ENCODE measurements at places on chromosomes 1 and 21.

DNA sequence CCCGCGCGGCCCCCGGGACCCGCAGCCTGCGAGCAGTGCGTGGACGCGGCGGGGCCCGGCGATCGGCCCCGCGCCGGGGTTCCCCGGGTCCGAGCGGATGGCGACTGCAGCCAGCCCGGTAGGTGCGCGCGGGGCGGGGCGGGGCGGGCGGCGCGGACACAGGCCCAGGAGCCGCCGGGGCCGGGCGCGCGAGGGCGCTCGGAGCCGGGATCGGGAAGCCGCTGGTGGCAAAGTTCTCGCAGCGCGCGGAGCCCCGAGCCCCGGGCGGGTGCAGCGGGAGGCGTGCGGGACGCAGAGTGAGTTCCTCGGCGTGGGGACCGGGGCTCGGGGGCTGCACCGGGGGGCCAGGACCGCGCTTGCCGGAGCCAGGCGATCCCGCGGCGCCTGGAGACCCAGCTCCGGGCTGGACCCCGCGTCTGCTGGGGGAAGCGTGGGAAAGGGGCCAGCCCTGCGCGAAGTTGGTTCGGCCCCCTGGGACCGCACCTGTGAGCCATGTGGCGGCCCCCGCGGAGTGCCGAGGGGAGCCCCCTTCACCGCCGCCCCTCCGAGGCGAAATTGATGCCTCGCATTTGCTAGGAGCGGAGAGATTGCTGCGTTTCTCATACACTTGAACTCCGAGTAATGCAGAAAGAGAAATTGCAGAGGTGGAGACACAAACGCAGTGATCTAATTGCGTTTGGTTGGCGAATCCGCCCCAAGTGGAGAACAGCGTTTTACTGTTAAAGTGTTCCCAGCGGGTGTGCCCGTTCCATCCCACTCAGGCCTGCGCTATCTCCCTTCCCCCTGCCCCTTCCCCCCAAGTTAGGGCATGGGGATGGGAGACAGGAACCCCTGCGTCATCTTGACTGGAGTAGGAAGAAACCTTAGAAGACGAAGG, 228.9 kb upstream of the TMEM51 start:
- DNase-seq, result peak; percentile 69

DNA sequence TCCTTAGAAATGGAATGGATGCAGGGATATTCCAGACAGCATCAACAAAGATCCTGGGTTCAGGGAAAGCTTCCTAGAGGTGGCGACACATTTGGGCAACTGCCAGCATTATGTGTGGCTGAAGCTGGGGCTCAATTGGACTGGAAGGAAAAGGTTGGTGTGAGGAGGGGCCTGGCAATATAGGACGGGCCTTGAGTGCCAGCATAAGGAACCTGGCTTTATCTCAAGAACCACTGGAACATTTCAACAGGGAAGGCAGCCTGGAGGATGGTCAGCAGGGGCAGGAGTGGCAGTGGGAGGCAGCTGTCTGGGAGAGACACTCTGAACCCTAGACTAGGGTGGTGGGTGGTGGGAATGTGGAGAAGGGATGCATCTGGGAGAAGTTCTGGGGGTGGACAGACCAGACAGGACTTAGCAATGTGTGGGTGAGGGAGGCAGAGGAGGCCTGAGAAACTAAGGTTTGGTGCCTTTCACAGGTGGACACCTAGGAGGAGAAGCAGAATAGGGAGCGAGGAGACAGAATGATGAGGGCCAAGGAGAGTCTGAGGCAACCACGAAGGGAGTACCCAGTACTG, 3.5 kb downstream of the SH3BGRL3 start:
- no peak for DNase-seq

DNA sequence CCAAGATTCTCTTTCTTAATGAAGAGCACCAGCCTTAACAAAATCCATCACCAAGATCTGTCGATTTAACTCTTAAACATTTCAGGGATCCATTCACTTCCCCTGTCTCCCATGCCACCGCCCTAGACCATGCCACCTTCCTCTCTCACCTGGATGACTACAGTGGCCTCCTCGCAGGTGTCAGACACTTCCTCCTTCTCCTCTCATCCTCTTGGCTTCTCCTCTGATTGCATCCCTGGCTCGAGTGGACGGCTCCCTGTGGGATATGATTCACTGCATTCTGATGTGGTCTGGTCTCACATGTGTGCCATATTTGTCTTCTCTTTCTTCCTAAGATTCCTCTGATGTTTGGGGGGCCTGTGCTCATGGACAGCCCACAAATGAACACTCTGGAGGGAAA, 66.4 kb upstream of the KLHDC7A start:
- no peak for DNase-seq

GRCh38 chr1:85830837-85831236, 122.6 kb upstream of the ZNHIT6 start:
- DNase-seq, result no peak

DNA sequence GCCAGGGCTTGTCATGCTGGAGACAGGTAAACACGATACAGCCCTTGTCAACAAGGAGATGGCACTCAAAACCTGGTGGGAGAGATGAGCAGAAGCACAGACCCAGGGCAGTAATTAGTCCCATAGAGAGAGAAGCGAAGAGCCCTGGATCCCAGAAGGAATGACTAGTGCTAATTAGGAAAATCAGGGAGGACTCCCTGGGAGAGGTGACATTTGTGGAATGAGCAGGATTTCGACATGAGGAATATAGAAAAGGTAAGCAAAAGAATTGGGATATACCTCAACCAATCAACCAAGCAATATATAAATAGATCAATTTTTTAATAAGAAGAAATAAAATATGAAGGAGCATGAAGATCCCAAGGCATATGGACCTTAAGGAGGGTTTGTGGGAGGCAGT, 98.5 kb upstream of the GJB5 start:
- no peak for DNase-seq

- DNase-seq, result no peak
These were observed 80.2 kb upstream of the CHODL start for GRCh38 chr21:18164483-18164882.

DNA sequence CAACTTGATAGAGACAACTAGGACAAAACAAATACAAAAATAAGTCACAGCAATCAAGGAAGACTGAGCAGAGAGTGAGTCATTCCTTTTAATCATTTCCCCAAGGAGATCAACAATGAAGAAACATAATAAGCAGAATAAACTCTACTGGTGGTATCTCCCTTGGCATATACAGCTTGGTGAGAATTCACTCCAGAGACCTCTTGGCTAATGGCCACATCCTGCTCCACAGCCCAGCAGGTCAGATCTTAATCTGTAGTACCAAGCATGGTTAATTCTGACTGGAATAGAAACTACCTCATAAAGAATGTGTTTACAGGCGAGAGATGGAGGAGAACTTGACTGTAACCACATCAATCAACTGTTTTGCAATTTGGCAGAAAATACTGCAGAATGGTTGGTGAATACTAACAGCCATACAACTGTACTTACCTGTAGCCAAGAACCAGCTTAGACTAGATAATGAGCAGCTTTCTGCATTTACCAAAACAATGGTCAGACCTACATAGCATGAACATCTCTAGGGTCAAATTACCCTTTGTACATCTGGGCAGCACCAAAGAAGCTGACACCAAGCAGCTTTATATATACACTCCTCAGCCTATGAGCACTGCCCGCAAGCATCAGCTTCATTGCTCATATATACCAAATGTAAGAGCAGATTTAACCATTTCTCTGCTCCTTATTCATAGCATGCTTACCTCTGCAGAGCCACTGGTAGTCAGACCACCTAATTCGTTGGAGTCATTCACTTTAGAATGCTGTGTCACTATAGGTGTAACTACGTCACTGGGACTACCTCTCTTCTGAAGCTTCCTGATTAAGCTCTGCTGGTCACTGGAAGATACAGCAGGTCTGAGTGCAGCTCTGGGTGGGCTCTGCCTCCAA, 51.0 kb downstream of the KIAA0319L start:
- no peak for DNase-seq

DNA sequence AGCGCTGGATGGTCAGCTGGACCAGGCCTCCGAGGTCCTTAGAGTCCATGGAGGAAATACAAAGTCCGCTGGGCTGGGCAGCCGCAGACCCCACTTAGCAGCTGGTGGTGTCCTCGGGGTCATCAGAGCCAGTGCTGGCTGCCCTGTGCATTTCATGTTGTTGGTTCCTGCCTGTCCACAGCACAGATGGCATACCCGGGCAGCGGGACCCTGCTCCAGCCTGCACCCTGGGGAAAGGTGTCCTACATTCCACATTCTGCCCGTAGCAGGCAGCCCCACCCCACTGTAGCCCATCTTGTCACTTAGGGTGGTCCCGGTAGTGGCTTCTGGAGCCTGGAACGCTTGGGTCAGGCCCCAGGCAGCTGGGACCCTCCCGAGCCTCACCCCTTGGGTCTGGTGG, 19.8 kb downstream of the PRKCZ start:
- no peak for DNase-seq

DNA sequence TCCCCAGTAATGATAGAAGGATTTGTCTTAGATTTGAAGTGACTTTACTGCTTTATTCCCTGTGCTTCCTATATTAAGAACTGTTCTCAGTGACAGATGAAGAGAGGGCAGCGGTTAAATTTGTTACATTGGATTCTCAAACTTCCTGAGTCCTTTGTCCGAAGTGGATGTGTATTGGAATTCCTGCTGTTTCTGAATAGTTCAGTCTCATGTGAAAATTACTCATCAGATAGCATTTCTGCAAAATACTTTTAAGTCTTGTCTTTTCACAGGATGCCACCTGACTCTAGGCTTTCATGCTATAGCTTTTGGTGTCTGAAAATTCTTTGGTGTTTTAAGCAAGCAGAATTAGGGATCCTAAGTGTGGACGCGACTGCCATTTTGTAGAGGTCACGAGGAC, 83.6 kb downstream of the PRDM2 start:
- DNase-seq, result no peak

DNA sequence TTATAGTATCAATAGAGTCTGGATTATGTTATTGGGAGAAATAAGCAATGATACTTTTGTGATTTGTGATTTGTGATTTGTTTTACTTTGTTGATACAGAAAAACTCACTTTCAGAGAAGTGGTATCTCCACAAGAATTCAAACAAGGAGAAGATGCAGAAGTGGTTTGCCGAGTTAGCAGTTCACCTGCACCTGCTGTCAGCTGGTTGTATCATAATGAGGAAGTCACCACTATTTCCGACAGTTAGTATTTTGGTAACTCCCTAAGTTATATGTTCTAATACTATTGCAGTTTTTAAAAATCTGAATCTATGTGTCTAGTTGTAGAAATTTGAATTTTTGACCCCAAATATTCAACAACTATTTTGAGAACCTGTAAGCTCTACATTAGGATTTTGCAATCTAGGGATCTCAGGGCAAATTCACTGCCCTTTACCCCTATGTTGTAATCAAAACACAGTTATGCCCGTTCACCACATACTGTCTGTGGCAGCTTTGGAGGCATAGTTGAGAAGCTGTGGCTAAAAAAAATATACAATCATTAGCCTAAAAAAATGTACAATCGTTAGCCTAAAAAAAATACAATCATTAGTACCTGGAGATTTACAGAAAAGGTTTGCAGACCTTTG, 288.1 kb downstream of the NCAM2 start:
- DNase-seq, result no peak

DNA sequence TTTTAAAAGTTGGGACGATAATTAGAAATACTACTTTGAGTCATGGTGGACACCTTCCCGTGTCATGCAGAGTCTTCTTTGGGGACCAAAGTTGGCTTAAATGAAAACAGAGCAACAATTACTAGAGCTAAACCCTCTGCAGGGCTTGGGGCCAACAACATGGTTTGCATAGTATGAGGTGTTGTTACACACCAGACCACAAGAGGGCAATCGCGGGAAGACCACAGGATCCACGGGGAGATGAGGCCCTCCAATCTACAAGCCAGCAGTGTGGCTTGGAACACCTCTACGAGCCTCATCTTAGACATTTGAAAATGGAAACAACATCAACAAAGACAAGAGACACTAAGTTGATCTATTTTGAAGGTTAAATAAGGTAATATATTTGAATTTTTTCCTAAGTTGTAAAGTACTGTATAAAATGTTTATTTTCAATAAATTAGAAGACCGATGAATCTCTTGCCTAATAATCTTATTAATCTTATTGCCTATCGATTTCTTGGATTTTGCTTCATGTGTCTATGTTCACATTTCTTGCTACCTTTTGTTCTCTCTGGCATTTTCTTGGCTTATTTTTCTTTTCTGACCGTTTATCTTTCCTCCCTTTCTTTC, 8.2 kb upstream of the SMCP start:
- DNase-seq, result peak; percentile 46

GRCh38 chr1:170010443-170010842, 64.1 kb downstream of the KIFAP3 start:
- DNase-seq, result peak; percentile 62

- no peak for DNase-seq
These were observed 50.2 kb downstream of the C21orf91 start for GRCh38 chr21:17768840-17769446.

- peak; percentile 16 for DNase-seq
These were observed 68.9 kb downstream of the NRIP1 start for GRCh38 chr21:14995695-14996490.

GRCh38 chr1:26602378-26602959, 72.9 kb downstream of the RPS6KA1 start:
- DNase-seq, result peak; percentile 71

- no peak for DNase-seq
These were observed 431.0 kb downstream of the DPYD start for GRCh38 chr1:97489834-97490233.

DNA sequence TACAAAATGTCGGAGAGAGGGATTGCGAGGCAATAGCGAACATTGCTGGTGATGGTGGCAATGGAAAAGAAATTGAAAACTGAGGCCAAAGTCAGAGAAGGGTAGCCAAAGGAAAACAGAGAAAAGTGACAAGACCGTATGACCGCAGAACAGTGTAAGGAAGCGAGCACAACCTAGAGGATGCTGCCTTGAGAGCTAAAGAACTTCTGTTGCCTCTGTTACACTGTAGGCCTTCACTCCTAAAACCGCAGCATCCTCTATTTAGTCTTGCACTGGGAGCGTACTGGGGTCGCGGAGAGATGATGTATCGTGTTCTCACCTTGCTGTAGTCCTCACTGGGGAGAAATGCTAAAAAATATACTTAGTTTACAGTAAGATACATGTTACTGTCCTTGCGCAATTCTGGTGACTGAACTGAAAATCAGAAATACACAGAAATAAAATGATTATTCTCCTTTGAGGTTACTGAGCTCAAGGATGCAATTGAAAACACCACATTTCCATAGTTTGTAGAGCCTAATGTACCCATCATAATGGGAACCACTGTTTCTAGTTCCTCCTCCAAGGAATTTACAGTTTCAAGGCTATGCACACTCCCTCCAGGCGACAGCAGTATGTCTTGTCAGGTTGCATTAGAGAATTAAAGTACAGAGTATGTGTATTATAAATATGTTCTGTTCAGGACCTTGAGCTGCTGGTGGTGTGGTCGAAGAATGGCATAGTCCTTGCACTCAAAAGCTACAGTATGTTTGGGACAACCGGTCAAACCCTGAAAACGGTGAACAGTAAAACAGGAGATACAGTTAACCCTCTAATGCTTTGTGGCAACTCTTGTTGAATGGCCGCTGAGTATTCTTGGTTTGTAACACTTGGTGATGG, 1.3 kb downstream of the NEK7 start:
- DNase-seq, result no peak

DNA sequence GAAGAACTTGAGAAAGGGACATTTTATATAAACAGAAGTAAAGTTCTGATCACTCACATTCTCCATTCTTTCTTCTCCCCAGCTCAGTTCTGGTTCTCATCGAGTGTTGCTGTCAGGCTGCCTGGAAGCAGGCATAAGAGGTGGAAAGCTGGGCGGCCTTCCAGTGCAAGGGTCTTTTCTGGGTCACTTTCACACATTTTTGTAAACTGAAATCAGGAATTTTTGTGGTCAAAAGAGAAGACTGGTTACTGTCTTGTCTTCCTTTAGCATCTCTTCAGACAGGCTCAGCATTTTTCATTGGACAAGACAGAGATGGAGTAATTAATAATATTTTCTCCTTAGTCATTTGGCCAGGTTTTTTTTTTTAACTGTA, 93.7 kb downstream of the CTH start:
- peak; percentile 25 for DNase-seq

GRCh38 chr1:108575375-108575774, 15.5 kb downstream of the EEIG2 start:
- DNase-seq, result no peak
